Mesenteric fat pad (tissue), 1 donor: ENCODE measurements at places on chromosomes 2 and 18.

DNA sequence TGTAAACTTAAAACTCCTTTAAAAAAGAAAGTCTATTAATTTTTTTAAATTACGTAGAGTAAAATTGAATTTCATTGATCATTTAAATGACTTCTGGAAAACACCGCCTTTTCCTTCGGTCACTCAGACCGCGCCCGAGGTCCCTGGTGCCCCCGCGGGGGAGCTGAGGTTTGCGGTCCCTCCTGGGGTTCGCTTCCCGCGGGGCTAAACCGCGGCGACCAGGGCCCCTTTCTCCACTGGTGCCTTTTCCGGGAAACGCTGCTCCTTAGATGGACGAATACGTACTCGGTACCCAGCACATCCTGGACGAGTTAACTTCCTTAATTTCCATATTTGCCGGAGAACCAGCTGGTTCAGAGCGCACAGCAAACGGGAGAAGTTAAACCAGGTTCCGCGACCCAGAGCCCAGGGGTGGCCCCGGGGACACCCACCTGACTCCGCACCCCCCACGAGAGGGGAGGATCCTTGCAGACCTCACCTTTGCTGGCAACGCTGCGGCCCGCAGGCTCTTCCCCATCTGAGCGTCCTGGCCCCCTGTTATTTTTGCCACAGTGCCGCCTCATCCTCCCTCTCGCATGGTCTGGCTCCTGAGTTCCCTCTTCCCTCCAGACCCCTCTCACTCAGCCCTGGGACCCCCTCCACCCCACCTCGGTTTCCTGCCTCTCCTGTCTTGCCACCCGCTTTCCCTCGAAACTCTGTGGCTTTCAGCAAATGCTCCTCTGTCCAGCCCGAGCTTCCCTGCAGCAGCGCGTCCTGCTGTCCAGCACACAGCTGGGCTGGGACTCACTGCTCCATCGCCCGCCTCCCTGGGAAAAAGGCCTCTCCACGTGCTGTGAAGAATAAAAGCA lies 420.0 kb upstream of the MYT1L start:
- DNase-seq = no peak

- no peak for DNase-seq
These were observed 2.4 kb downstream of the ZNF236 start for GRCh38 chr18:76824754-76825153.

DNA sequence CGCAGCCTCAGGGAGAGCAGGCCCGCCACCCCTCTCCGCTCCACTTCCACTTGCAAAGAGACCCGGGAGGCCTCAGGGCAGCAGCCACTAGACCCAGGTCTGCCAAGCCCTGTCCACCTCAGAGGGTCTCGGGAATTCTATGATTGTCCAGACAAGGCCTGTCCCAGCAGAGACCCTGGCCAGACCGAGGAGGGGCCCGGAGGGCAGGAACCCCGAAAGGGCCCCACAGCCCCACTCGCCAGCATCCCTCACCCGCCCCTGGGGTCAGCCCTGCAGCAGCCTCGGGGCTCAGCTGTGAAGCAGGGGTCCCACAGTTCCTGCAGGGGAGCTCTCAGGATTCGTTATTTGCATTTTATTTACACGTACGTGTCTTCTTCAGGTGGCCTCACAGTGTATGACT lies 269.5 kb downstream of the EIPR1 start:
- DNase-seq = peak; percentile 62

DNA sequence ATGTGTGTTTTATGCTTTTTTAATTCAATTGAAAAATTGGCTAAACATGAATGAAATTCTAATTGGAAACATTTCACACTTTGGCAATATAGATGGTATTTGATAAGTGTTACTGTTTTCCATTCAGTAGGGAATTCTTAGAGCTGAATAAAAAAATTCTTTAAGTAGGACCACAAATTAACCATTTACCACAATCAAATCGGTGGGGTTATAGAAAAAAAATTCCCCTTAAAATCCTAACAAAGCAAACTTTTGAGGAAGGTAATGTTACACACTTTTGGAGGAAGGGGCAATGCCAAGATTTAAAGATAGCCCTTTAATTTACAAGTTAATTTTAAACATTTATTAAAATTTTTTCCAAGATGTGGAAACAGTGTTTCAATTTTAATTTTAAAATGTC lies 279.0 kb upstream of the FIGN start:
- DNase-seq = no peak

- DNase-seq = no peak
These were observed 48.3 kb downstream of the ASB1 start for GRCh38 chr2:238475034-238475433.

GRCh38 chr18:46196627-46197243 lies 92.5 kb downstream of the HAUS1 start:
- DNase-seq = no peak

DNA sequence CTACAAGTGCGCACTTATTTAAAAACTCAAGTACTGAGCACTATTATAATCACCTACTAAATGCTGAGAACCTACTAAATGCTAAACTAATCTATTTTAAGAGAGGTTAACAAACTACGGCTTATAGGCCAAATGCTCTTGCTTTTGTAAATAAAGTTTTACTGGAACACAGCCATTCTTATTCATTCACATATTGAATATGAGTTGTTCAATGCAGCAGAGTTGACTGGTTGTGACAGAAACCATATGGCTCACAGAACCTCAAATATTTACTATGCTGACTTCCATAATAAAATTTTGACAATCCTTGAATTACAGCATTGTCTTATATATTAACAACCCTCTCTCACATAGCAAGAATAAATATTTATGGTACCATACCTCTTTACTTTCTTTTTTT lies 103.2 kb downstream of the ZNF521 start:
- no peak for DNase-seq

DNA sequence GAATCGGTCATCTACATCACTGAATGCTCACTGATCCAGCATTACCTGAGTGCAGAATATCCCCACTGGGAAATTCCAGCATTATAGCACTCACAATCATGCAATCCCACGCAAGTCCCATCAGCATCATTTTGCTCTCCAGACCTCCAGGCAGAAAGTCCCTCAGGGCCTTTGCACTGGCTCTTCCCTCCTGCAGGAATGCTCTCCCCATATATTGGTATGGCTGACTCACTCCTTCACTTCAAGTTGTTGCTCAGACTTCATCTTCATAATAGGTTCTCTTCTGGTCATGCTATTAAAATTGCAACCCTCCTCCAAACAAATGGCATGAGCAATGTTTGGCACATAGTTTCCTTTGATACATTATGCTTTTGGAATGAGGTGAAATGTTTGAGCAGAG lies 64.7 kb upstream of the CELF4 start:
- DNase-seq = no peak

DNA sequence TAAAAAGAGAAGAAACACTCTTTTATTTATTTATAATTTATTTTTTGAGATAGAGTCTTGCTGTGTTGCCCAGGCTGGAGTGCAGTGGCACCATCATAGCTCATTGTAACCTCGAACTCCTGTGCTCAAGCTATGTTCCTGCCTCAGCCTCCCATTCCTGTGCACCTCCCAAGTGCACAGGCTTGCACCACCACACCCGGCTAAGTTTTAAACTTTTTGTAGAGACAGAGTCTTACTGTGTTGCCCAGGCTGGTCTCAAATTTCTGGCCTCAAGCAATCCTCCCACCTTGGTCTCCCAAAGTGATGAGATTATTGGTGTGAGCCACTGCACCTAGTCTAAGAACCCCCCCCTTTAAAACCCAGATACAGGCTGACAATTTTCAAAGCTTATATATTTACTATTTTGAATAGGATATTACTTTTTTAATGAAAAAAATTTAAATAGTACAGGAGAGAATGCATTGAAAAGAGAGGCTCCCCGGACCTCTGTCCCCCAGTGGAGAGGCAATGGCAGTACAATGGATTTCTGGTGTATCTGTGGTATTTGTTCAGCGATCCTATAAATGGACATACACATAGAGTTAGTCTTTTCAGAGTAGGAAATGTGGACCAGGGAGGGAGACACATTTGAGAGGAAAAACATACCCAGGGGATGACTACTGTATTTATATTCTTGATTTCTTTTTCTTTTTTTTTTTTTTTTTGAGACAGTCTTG lies 48.1 kb upstream of the CNOT11 start:
- no peak for DNase-seq

DNA sequence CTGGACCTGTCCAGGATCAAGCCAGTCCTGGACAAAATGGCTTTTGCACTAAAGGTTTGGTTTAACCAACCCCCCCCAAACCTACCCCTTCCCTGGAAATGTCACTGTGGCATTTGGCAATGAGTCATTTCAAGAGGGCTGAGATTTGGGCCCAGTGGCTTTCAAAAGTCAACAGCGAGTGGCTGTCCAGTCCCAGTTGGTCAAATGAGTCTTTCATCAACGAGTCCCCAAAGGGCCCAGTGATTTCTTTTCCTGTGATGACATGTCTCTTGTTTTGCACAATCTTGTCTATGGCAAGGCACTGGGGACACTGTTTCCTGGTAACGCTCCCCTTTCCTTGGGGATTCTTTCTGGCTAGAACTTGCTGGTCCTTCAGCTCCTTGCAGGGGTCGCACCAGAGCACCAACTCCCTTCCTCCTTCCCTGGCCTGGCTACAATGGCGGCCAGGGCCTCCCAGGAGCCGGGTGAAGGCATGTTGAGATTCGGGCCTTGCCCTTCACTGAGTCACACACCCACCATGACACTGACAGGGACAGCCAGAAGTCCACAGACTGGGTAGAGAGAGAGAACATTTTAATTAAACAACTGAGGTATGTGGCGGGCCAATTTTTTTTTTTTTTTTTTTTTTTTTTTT lies 87.2 kb downstream of the SMAD7 start:
- DNase-seq = no peak
